ENCODE measurements at places on chromosomes 1 and 21.

GRCh38 chr1:213164561-213164960 is 113.5 kb downstream of the RPS6KC1 start:
- DNase-seq = no peak

GRCh38 chr1:29269382-29269781 is 33.1 kb downstream of the PTPRU start:
- DNase-seq = no peak

DNA sequence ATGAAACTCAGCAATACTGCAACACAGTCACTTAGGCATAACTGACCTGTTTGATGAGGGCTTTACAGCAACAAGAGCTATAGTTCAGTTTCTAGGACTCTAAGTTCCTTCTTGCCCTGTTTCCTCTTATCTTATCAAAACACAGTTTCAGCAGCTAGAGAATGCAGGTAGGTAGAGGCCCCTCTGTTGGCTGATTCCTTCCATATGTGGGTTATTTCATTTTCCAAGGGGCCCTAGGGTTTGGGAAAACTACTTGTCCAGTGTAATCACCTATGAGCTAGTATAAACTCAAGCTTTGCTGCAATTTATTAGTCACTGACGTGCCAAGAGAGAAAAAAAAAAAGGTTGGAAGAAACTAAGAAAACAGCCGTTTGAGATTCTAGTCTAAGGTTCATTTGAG is 607.7 kb upstream of the USP24 start:
- DNase-seq = no peak

DNA sequence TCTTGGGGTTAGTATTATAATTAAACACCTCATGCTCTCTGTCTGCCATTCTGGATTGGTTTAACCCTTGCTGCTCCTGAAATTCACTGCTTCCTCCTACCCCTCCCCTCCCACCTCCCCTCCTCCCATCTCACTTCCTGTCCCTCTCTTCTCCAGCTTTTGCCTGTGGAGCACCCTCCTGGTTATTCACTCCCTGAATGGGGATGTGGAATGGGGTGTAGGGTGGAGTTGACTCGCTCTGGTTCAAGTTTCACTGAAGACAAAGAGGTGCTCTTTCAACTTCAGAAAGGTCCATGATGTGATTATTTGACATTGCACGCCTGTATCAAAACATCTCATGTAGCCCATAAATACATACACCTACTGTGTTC is 160.5 kb downstream of the PLXNA2 start:
- no peak for DNase-seq

GRCh38 chr21:17900281-17900989 is 81.3 kb upstream of the C21orf91 start:
- peak; percentile 13 for DNase-seq

DNA sequence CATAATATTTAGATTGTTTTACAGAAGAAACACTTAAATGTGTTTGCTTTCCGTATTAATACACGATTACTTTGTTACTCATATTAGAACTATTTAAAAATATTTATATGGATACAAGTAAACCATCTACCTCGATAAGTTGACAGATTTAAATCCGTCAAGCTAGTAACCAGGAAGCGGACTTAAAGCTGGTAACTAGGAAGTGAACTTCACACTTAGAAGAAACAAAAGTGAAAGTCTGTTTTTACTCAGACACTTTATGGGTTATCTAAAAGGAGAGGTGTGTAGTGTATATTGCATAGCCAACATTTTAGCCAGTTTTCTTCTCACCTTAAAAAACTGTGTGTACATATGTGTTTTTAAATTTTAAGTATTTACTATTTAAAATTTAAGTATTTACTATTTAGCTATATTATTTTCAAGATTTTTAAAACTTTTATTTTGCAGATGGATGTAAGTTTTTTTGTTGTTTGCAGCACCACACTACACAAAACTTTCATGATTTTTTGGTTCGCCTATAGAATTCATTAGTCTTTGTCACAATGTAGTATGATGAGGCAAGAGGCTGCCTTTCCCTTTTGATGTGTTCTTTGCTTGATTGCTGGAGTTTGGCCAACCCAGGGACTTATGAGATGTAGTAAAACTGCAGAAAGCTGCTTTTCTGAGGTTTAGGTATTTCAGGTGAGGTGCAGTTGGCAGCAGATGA is 2.7 kb downstream of the USP25 start:
- no peak for DNase-seq

DNA sequence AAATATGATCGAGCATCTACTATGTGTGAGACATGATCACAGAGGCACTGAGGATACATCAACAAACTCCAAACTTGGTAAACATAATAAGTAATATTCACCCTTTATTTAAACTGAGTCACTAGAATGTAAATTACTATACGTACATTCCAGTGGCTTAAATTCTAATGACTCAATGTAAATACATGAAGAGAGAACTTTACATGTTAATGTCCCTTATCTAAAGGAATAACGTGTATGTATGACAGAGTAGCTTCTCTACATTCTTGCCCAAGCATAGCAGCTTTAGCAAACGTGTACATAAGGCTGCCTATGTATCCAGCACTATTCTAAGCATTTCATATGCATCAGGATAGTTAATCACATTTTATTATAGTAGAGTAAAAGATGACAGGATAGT is 111.8 kb upstream of the CYYR1 start:
- DNase-seq = no peak

DNA sequence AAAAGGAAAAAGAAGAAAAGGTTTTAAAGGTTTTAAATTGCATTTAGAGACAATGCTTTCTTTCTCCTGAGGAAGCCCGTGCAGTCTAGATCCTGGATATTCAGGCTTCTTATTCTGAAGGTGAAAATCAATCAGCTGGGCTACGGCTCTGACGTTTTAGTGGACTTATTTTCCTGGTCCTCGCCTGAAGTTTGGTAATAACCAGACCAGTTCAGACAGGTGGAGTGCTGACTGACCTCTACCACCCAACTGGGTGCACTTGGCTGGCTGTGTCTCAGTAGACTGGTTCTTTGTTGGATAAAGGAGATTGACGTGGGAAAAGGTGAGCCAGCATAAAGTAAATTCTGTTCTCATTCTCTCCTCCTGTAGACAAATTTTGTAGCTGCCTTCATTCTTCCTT is 7.2 kb upstream of the ATP1A1 start:
- DNase-seq = no peak

- peak; percentile 35 for DNase-seq
These were observed 23.1 kb upstream of the ECE1 start for GRCh38 chr1:21313203-21313885.

GRCh38 chr1:54290506-54291184 is 90.7 kb downstream of the MRPL37 start:
- no peak for DNase-seq

DNA sequence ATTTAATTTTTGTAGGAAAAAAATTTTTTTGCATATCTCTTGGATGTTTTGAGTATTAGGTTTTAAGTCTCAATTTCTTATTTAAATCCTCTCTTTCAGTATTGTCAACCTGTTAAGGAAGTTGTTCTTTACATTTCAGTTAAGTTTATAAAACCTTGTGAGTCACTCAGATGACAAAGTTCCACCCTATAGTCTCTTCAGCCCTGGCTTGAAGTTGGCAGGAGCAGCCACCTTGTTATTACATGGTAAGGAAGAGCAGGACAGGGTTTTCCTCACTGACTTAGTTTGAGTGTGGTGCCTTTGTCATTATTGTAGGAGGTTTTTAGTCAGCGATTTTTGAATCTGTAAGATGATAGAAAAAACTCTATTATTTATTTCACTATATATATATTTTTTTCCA is 2143.9 kb downstream of the MRPL39 start:
- no peak for DNase-seq

DNA sequence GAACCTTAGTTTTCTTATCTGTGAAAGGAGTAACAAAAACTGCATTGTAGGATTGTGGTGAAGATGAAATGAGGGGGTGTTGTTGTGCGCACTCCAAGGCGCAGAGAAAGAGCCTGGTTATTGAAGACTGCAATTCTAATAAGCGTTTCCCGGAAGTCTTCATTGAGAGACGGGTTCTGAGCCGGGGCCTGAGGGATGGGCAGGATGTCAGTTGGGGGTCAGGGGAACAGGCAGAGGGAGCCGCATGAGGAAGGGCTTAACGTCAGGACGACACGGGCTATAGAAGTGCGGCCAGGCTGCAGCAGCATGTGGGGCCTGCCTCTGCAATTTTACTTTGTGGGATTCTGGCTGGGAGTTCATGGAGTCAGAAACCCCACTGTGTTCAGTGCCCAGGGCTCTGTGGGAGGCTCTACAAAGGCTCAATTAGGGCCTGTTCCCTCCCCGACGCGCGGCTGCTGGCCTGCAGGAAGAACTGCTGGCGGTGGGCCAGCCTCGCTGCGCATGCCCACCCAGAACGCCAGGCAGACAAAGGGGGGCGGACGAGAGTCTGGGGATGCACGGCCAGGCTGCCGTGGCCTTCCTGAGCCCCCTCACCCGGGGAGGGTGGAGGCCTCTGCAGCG is 20.7 kb downstream of the TRIM62 start:
- DNase-seq = no peak

- DNase-seq = no peak
These were observed 13.6 kb downstream of the COA7 start for GRCh38 chr1:52684545-52684944.

- DNase-seq = no peak
These were observed 39.4 kb downstream of the GRIK3 start for GRCh38 chr1:36994868-36995267.

DNA sequence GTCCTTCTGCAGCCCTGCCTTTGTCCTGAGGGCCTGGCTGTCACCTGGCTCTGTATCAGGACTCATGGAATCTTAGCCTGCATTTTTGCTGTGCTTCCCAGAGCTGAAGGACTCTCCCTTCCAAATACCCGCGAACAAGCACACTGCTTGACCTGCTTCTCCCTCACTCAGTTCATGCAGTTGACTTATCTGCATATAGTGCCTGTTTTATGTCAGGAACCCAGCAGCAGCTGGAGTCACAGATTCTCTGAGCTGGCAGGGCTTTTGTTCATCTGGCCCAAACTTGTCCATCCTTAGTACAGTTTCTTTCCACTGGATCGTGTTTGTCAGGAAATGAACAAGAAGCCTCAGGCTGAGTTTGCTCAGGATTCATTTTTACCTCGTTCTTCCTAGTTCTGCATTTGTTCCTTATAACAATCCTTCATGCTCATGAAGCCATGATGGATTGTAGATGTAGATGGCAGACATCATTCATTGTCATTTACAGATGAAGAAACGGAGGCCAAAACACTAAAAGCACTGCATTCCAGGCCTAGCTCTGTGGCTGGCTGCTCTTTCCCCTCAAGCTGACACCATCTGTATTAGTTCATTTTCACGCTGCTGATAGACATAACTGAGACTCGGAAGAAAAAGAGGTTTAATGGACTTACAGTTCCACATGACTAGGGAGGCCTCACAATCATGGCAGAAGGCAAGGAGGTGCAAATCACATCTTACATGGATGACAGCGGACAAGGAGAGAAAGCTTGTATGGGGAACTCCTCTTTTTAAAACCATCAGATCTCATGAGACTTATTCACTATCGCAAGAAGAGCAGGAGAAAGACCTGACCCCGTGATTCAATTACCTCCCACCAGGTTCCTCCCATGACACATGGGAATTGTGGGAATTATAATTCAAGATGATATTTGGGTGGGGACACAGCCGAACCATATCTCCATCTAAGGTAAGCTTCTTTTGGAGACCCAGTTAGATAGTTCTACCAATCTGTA is 150.9 kb downstream of the HIVEP3 start:
- DNase-seq = no peak

- no peak for DNase-seq
These were observed 40.1 kb downstream of the CD2 start for GRCh38 chr1:116794371-116794770.

DNA sequence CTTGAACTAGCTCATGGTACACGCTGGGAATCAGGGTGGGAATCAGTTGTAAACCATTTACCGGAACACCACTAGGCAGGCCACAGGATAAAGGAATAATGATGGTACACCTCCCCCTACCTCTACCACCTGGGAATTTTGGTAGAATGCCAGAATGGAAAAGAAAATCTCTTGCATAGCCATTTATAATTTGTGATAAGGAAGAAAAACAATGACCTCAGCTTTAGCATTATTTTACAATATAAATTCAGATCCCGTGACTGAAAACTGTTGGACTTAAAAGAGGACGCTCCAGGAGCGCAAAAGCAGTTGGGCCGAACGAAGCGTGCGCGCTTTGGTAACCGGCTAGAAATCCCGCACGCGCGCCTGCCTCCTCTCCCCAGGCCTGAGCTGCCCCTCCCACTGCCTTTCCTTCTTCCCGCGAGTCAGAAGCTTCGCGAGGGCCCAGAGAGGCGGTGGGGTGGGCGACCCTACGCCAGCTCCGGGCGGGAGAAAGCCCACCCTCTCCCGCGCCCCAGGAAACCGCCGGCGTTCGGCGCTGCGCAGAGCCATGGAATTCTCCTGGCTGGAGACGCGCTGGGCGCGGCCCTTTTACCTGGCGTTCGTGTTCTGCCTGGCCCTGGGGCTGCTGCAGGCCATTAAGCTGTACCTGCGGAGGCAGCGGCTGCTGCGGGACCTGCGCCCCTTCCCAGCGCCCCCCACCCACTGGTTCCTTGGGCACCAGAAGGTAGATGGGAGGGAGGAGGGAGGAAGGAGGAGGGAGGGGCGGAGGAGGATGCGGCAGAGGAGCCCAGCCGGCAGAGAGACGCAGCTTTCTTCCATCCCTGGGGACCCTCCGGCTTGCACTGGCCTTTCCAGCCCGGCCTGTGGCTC is at the start of gene CYP4X1:
Gene CYP4X1 (plus strand): TSS at position 402 of the 873 bp plus-strand sequence. CDS start 149 bp downstream, at position 551.
- DNase-seq = no peak

- DNase-seq = no peak
These were observed 65.8 kb downstream of the TRABD2B start for GRCh38 chr1:47931395-47931794.

DNA sequence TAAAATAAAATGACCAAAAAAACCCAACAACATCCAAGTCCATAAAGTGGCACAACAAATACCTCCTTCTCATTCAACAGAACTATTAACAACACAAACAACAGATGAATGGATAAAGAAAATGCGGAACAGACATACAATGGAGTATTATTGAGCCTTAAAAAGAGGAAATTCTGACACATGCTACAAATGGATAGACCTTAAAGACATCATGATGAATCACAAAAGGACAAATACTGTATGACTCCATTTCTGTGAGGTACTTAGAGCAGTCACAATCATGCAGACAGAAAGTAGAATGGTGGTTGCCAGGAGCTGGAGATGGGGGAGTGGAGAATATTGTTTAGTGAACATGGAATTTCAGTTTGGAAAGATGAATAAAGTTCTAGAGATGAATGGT is 42.6 kb downstream of the EYA3 start:
- DNase-seq = no peak

DNA sequence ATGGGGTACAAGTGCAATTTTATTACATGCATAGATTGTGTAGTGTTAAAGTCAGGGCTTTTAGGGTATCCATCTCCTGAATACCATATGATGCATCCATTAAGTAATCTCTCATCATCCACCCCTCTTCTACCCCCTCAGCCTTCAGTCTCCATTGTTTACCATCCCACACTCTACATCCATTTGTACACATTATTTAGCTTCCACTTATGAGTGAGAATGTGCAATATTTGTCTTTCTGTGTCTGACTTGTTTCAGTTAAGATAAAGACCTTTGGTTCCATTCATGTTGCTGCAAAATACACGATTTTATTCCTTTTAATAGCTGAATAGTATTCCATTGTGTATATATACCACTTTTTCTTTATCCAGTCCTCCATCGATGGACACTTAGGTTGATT is 222.5 kb upstream of the USP24 start:
- DNase-seq = no peak
